ENCODE measurements at places on chromosomes 3 and 15.

GRCh38 chr3:112982710-112983109 is 7.8 kb upstream of the CD200R1 start:
- DNase-seq: no peak

GRCh38 chr3:86996261-86996955 is 5.5 kb upstream of the VGLL3 start:
- DNase-seq: no peak

GRCh38 chr3:114212646-114213045 is 24.7 kb downstream of the ZNF80 start:
- DNase-seq: no peak

DNA sequence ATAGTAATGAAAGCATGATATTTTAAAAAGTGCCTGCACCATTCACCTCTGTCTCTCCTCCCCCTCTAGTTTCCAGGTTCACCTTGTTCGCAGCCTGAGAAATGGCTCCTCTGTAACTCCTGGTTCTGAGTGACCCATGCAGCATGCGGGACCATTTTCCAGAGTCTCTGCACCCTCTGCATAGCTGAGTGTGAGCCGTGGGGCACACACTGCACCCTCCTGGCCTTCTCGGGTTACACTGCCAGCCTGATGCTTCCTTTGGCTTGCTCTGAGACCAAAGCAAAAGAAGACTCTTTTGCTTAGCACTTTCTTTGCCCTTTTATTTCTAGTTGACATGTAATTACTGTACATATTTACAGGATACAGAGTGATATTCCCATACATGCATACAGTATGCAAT is 287.3 kb downstream of the GABRG3 start:
- DNase-seq: no peak

- no peak for DNase-seq
Measured at GRCh38 chr15:40358471-40359353, 693 bp downstream of the DISP2 start.
